ENCODE measurements at places on chromosomes 5 and 9.

DNA sequence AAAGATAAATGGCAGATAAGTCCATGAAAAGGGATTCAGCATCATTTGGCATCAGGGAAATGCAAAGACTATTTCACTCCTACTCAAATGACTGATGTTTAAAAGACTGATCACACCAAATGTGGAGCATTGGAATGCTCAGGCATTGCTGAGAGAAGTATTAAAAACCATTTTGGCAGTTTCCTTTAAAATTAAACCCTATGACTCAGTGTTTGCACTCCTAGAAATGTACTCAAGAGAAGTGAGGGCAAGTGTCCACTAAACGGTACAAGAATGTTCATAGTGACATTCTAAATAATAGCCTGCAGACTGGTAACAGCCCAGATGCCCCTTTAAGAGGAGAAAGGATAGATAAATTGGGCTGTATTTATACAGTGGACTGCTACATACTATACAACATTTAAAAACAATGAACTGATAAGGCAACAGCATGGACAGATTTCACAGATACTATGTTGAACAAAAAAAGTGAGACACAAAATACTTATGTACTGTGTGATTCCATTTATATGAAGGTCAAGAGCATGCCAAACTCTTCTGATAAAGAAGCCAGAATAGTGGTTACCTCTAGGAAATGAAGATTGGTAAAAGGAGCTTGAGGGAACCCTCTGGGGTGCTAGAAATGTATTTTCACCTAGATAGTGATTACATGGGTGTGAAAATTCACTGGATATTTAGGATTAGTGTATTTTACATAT is 24.6 kb downstream of the APC start:
- no peak for DNase-seq

DNA sequence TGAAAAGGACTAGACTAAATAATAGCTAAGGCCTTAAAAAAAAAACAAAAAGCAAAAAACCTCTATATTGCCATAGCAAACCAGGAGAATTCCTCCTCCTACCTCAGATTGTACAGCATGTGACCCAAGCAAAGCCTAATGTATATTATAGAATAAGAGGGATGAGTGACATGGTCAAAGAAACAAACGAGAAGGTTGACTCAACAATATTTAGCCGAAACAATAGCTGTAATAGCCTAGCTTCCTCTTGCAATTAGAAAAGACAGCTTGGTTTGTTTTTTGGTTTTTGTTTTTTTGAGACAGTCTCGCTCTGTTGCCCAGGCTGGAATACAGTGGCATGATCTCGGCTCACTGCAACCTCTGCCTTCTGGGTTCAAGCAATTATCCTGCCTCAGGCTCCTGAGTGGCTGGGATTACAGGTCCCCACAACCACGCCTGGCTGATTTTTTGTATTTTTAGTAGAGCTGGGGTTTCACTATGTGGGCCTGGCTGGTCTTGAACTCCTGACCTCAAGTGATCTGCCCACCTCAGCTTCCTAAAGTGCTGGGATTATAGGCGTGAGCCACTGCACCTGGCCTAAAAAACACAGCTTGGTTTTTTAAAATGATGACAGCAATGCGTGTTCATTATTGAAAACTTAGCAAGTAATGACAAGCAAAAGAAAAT is 5.6 kb downstream of the NLN start:
- DNase-seq: no peak

DNA sequence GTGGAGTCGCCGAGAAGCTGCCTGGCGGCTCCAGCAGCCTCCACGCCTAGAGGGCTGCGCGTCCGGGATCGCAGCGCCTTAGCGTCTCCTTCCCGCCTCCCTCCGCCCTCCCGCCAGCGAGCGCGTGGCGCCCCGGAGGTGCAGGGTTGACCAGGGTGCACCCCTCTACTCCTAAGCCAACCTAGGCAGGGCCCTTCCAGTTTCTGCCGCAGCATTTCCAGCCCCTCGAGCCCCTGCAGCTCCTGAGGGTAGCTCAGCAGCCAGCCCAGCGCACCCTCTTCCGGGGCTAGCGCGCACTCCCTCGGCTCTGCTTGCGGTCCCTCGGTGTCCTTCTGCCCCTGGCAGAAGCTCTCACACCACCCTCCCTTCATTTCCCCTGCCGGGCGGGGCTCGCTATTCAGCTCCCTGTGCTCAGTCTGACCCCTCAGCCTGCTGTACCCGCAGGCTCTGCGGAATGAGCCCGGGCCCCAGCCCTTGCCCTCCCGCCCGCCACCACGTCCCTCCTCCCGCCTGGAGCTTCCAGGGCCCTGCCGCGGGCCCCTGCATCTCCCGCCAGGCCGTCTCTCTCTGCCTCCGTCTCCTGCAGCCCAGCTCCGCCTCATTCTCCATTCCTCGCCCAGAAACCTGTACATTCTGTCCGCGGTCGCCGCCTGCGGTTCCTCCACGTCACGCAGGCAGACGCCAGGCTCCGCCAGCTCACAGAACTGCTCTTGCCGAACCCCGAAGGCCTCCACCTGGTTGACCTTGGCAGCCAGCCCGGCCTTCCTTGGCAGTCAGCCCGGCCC is 61.8 kb downstream of the SPATA31C2 start:
- DNase-seq: peak; percentile 29

DNA sequence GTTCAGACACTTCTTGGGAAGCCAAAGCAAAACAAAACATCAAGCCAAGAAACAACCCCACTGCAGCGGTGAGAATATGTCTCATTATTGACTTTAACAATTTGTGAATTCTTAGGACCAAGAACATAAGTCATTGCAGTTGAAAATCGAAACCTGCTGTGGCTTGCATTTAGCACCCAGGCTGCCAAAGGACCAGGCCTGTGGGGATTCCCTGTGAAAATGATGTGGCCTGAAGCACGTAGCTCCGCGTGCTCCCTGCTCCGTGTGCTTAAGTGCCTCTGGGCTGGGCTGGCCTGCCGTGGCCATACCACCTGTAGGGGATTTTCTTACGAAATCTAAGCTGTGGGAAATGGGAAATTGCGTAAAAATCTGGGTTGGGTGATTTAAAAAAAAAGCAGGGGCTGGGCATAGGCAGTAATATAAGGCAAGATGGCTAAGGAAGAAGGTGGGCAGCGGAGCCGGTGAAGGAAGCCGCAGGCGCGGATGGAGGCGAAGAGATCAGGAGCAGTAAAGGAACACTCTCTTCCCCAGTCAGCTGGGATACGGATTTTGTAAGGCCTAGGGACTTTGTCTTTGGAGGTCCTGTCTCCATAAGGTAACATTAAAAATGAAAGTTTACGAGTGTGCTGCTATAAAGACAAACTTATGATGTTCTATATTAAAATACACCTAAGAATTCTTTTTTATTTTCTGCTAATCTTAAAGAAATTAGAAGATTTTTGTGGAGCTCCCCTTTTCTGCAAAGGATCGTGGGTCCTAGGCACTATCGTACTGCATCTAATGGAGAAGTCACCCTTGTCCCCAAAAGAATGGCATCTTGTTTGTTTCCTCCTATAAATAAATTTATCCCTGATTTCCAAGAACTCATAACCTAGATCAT is 189.6 kb upstream of the SEMA6A start:
- DNase-seq: no peak

DNA sequence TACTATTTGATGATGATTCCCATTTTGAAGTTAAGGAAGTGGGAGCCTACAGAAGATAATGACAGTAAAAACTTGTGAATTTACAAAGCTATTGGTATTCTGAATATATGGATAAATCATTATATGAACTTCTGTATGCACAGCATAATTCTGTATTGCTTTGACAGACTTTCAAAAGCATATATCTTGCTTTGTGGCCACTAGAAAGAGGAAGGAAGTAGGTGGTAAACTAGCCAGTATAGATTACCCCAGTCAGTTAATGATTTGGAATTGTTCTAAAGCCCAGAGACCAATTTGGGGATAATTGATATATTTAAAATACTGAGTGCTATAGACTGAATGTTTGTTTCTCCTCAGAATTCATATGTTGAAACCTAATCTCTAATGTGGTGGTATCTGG is 53.0 kb downstream of the NR2F1 start:
- no peak for DNase-seq

DNA sequence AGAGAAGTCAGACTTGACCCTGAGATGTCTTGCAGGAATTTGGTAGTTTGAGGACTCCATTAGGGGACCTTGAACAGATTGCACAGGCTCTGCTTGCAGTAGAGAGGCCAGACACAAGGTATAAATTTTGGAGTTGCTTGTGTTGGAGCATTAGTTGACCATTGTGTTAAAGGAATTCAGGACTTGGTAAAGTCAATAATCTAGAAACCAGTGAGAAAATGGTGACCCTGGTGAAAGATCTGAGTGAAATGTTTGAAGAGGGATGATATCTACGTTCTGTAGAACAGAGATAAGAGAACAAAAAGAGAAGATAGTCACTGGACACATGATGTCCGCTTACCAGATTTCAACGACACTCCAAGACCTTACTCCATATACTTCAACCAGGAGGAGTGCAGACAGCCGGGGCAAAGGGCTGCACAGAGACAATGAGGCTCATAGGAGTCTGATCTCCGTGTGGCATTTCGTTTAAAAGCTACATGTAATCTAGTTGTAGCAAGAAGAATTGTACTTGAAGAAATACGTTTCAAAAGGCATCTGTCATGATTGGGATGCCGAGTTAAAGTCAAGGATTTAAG is 13.2 kb downstream of the DNAJC25 start:
- no peak for DNase-seq

- no peak for DNase-seq
These were observed 293.9 kb downstream of the ZSWIM6 start for GRCh38 chr5:61625681-61626621.

DNA sequence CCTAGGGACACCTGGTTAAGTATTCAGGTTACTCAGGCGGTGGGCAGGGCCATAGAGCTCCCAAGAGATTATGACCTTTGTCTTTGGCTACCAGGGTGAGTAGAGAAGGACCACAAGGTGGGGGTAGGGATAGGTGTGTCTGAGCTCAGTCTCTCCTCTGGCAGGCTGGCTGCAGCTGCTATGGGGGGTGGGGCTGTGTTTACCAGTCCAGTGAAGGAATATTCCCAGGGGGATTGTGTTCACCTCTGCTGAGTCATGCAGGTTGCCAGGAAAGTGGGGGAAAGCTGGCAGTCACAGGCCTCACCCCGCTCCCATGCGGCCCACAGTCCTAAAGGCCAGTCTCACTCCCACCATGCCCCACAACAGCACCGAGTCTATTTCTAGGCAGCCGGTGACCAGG is 53.6 kb upstream of the POU5F2 start:
- DNase-seq: no peak

GRCh38 chr5:32042551-32042961 is 131.6 kb downstream of the GOLPH3 start:
- no peak for DNase-seq

DNA sequence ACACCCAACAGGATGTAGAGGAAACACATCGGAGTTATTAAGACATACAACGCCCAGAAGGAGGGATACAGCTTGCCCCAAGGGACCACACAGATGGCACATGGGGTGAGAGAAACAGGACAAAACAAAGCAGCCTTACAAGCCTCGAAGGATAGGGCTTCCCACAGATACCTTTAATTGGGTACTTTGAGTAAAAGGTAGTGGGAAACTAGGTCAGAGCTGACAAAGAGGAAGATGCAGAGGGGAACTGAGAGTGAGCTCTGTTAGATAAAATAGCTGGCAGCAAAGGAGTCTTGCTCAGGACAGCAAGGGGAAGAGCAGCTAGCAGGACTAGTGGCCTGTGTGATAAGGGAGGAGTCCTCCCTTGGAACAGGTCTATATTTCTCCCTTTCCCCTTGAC is 48.2 kb downstream of the OTP start:
- DNase-seq: no peak

DNA sequence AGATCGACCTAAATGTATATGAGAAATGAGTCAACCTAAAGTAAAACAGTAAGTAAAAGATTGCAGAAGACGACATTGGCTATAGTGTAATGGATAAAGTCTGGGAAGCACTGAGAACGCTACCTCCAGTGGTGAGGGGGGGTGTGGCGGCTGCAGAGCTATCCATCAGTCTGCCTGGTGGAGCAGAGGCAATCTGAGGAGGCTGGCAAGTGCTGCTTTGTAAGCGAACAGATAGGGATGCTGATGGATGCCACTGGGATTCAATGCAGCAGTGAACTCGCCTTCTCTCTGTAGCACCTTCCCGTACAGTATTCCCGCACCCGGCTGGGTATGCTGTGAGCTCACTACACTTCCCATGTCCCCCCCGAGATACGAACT is 261.5 kb downstream of the NSG2 start:
- no peak for DNase-seq

GRCh38 chr9:107322643-107323042 is 39.6 kb downstream of the RAD23B start:
- DNase-seq: no peak

- no peak for DNase-seq
These were observed 114.5 kb downstream of the RXRA start for GRCh38 chr9:134440636-134441226.

DNA sequence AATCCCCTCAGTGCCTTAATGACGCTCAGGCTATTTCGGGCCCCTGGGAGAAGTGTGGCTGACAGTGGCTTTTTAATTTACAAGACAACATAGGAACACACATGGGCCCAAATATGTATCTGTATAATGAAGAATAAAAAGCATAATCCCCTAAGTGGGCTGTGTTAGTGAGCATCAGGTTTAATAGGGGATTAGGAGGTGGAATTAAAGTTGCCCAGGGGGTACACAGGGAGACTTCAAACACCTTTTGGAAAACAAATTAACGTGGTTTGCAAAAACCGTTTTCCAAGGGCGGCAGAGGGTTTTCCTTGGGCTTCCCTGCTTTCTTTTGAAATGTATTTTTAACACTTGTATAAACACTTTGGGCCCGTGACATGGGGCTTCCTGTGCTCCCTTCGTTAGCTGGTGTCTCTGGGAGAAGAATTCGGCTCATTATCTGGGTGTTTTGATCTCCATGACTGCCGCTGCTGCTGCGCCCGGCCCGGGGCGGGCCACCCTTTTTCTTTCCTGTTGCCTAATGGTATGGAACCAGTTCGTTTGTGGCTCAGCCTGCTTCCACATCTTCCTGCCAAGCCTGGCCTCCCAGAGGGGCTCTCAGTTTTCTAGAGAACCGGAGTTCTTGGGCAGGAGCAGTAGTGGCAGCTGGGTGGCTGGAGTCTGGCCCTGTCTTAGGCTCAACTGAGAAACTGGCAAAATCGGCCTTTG is 173.0 kb downstream of the MACROH2A1 start:
- no peak for DNase-seq

GRCh38 chr5:77131361-77131760 is 44.3 kb upstream of the ZBED3 start:
- DNase-seq: no peak

DNA sequence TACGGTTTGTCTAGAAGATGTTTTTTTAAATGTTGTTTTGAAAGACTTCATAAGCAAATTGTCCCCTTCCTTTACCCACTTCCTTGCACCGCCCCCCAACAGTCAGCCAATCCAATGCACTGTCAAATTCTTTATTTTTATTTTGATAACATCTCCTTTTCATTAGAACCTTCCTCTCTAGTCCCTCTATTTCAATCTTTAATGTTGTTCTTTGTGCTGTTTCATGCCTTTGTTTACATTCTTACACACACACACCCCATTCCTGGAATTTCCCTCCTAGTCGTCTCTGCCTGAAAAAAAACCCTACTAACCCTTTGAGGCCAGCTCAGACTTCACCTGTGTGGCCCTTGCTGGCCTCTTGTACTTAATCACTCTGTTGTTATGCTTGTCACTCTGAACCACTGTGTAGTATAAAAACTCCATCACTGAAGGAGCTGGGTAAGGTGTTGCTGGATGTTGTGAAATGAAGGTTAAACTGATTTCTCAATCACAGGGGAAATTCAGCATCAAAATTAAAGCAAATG is 133.4 kb downstream of the UGCG start:
- no peak for DNase-seq

GRCh38 chr9:114784721-114785279 is 21.0 kb downstream of the TNFSF15 start:
- DNase-seq: no peak

- DNase-seq: no peak
These were observed 224.0 kb downstream of the ARHGAP26 start for GRCh38 chr5:142994218-142994617.
